K562 (cell line): ENCODE measurements at places on chromosomes 2 and 18.

DNA sequence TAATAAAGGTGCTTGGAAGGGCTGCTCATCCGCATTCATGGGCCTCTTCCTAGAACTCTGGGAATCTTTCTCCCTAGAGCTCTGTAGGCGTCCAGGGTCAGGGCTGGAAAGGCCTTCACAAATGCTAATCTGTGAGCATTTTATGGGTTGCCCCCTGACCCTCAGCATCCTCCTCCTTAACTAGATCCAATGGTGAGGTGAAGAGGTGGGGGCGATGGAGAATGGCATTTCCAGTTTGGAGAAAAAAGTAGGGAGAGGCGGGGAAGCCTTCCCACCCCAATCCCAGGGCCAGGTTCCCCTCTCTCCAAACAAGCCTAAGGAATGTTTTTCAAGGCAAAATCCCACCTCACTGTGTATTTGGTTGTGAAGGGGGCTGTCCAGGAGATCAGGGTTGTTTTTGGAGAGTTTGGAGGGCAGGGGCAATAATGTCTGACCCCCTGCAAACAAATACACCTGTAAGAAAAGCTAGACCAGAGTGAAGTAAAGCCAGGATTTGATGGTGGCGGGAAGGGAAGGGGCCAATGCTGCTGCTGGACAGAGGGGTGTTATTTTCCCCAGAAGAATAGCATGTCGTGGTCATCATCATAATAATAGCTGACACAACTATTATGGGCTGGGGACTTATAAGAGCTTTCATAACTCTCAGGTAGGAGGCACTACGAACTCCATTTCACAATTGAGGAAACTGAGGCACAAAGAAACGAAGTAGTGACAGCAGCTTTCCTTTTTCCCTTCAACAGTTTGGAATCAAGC is 1.4 kb upstream of the MYCN start:
- no peak for DNase-seq

GRCh38 chr2:202610380-202610779 is 24.4 kb upstream of the FAM117B start:
- no peak for DNase-seq

GRCh38 chr2:65300761-65301711 is 73.4 kb downstream of the ACTR2 start:
- DNase-seq, result no peak

- no peak for DNase-seq
These were observed 12.8 kb upstream of the CIB4 start for GRCh38 chr2:26654061-26654340.
